SK-N-SH (cell line): ENCODE measurements at places on chromosomes 13 and 19. TPM values are rescaled to one million over a fixed set of nuclear protein-coding genes. Genes with fewer than 3 reads are reported as not detected.

KIR2DL1 gene
- not detected in 2 replicates for polyA plus RNA-seq

SDHAF1 gene
- polyA plus RNA-seq = 22.5 and 25.3 TPM in 2 replicates

SPART gene
- polyA plus RNA-seq = 4.8 and 8.4 TPM in 2 replicates

CBLC gene
- not detected in 2 replicates for polyA plus RNA-seq

RNF225 gene
- 0.13 TPM in 1 of 2 replicates, not detected in the other for polyA plus RNA-seq

RPL28 gene
- 2,297 and 2,368 TPM in 2 replicates for polyA plus RNA-seq

FCER2 gene
- not detected in 2 replicates for polyA plus RNA-seq

ZNF626 gene
- 2.2 and 3.2 TPM in 2 replicates for polyA plus RNA-seq

LIM2 gene
- polyA plus RNA-seq = not detected in 2 replicates

ZNF540 gene
- 0.08 TPM in 2 replicates for polyA plus RNA-seq

CEACAM19 gene
- 1.4 and 2.0 TPM in 2 replicates for polyA plus RNA-seq

SLAIN1 gene
- polyA plus RNA-seq = 1.6 and 1.8 TPM in 2 replicates

ABHD8 gene
- 10.6 and 11.1 TPM in 2 replicates for polyA plus RNA-seq

DYRK1B gene
- 10.2 and 17.2 TPM in 2 replicates for polyA plus RNA-seq

SPIB gene
- polyA plus RNA-seq = not detected in 2 replicates

KANK2 gene
- polyA plus RNA-seq = 63.9 and 92.4 TPM in 2 replicates

TMEM272 gene
- polyA plus RNA-seq = not detected in 2 replicates

TBCB gene
- 566 and 712 TPM in 2 replicates for polyA plus RNA-seq

TEX101 gene
- polyA plus RNA-seq = 0.07 and 0.32 TPM in 2 replicates

MYBPC2 gene
- polyA plus RNA-seq = not detected in 2 replicates

RFPL4A gene
- 0.06 TPM in 1 of 2 replicates, not detected in the other for polyA plus RNA-seq

DACT3 gene
- 9.5 and 10.6 TPM in 2 replicates for polyA plus RNA-seq

SLITRK5 gene
- not detected in 2 replicates for polyA plus RNA-seq

MATK gene
- polyA plus RNA-seq = not detected in 2 replicates

ESD gene
- polyA plus RNA-seq = 80.9 and 94.3 TPM in 2 replicates

GGN gene
- polyA plus RNA-seq = 0.48 and 0.52 TPM in 2 replicates

COX6B2 gene
- polyA plus RNA-seq = 0.58 and 0.74 TPM in 2 replicates

ZNF627 gene
- polyA plus RNA-seq = 5.8 and 9.1 TPM in 2 replicates

ZSCAN4 gene
- not detected in 2 replicates for polyA plus RNA-seq

NBEA gene
- polyA plus RNA-seq = 12.3 and 17.1 TPM in 2 replicates

CCNA1 gene
- 0.21 and 0.23 TPM in 2 replicates for polyA plus RNA-seq

NLRP11 gene
- 0.02 TPM in 1 of 2 replicates, not detected in the other for polyA plus RNA-seq

CPB2 gene
- polyA plus RNA-seq = not detected in 2 replicates

VRK3 gene
- 30.3 and 33.5 TPM in 2 replicates for polyA plus RNA-seq

SERTAD1 gene
- 7.1 and 10.4 TPM in 2 replicates for polyA plus RNA-seq

TMPRSS9 gene
- polyA plus RNA-seq = not detected in 2 replicates

CABP5 gene
- polyA plus RNA-seq = not detected in 2 replicates

RFXANK gene
- 98.2 and 117 TPM in 2 replicates for polyA plus RNA-seq

MCEMP1 gene
- polyA plus RNA-seq = not detected in 2 replicates

ZNF490 gene
- 1.3 TPM in 2 replicates for polyA plus RNA-seq

MEIOSIN gene
- polyA plus RNA-seq = 0.03 and 0.06 TPM in 2 replicates
